Esophagus muscularis mucosa (tissue), 4 donors: ENCODE measurements at places on chromosomes 2 and 18. TPM values are rescaled to one million over a fixed set of nuclear protein-coding genes. Genes with fewer than 3 reads are reported as not detected.
A peak's percentile ranks its signal among the peaks of the same experiment; 100 is the strongest.

VIL1 gene
- not detected for total RNA-seq

GRCh38 chr2:196205881-196206435 is 34.6 kb upstream of the STK17B start:
- no peaks in the 10 kb centered on the region for H3K27me3 ChIP-seq
- H3K4me3 ChIP-seq: no peak overlapping the region
- no peak for DNase-seq

DNA sequence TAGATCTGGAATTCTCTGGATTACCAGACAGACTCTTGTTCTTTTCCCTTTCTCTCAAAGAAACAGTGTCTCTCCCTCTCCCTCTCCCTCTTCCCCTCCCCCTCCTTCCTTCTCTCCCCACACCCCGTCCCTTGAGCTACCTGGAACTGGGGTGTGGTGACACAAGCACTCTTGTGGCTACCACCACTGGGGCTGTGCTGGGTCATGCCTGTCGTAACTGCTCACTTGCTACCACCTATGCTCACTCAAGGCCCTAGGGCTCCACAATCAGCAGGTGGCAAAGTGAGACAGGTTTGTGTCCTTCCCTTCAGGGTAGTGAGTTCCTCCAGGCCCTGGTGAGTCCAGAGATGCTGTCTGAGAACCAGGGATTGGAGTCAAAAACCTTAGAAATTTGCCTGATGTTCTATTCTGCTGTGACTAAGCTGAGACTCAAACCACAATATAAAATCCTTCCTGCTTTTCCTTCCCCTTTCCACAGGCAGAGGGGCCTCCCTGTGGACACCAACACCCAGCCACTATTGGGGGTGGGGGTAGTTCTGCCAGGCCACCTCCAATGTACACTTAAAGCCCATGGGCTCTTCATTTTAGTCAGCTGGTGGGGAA is 70.8 kb downstream of the OXER1 start:
- no peak overlapping the region for H3K4me3 ChIP-seq
- no peaks in the 10 kb centered on the region for H3K27me3 ChIP-seq
- H3K27ac ChIP-seq: no peak overlapping the region

GRCh38 chr2:205858881-205859441 is 176.7 kb downstream of the NRP2 start:
- no peaks in the 10 kb centered on the region for H3K36me3 ChIP-seq
- no peak for DNase-seq
- peaks cover 7% of the 10 kb centered on the region for H3K4me1 ChIP-seq
- H3K27ac ChIP-seq: no peak overlapping the region

GRCh38 chr2:144086965-144087364 is 433.0 kb downstream of the ZEB2 start:
- no peaks in the 10 kb centered on the region for H3K27me3 ChIP-seq
- no peak overlapping the region for H3K4me3 ChIP-seq
- no peaks in the 10 kb centered on the region for H3K36me3 ChIP-seq
- H3K27ac ChIP-seq: no peak overlapping the region

TEKT4 gene
- total RNA-seq: not detected

GRCh38 chr2:230908595-230909191 is 16.3 kb downstream of the GPR55 start:
- H3K4me1 ChIP-seq: no peaks in the 10 kb centered on the region
- H3K27me3 ChIP-seq: no peaks in the 10 kb centered on the region
- no peak for DNase-seq
- peak overlapping the region; percentile 22 for H3K4me3 ChIP-seq

BMP10 gene
- not detected for total RNA-seq

CCDC150 gene
- 1.2 TPM for total RNA-seq

DNA sequence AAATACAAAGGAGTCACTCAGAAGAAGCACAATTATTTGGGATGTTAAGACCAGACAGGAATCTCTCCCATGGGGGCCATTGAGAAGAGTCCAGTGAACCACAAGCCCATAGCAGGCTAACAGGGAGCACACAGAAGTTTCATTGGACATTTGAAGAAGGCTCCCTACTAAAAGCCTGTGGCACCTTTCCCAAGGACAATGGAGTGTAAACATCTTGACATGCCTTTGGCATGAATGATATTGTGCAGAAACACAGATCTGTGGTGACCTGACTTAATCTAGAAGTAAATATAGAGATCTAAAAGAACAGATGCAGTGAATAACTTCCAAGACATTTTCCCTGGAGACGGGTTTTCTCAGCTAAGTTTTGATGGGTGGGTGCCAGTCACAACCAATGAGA is 221.5 kb downstream of the EPHA4 start:
- no peak overlapping the region for H3K4me3 ChIP-seq
- no peak for DNase-seq
- H3K36me3 ChIP-seq: no peaks in the 10 kb centered on the region
- H3K27ac ChIP-seq: no peak overlapping the region
- H3K4me1 ChIP-seq: peaks cover 10% of the 10 kb centered on the region

CCDC178 gene
- 1.7 TPM for total RNA-seq

TAF4B gene
- total RNA-seq: 14.1 TPM

DNA sequence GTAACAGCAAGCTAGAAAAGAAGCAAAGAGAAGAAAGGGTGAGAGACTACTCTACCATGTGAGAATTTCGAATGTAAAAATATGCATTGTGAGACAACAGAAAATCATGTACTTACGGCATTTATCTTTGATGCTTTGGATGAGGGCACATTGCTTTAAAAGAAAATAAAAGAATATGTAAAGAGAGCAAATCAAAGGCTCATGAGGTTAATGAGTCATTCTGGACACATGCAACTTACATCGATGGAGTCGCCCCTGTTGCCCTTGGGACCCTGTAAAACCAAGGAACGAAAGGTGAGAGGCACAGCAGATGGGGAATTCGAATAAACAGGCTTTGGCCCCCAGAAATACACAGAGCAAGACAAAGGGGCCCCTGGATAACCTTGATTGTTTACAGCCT is 69.0 kb downstream of the COL6A3 start:
- peaks cover 10% of the 10 kb centered on the region for H3K4me1 ChIP-seq
- no peak for DNase-seq
- H3K27me3 ChIP-seq: no peaks in the 10 kb centered on the region
- no peak overlapping the region for H3K4me3 ChIP-seq

DNA sequence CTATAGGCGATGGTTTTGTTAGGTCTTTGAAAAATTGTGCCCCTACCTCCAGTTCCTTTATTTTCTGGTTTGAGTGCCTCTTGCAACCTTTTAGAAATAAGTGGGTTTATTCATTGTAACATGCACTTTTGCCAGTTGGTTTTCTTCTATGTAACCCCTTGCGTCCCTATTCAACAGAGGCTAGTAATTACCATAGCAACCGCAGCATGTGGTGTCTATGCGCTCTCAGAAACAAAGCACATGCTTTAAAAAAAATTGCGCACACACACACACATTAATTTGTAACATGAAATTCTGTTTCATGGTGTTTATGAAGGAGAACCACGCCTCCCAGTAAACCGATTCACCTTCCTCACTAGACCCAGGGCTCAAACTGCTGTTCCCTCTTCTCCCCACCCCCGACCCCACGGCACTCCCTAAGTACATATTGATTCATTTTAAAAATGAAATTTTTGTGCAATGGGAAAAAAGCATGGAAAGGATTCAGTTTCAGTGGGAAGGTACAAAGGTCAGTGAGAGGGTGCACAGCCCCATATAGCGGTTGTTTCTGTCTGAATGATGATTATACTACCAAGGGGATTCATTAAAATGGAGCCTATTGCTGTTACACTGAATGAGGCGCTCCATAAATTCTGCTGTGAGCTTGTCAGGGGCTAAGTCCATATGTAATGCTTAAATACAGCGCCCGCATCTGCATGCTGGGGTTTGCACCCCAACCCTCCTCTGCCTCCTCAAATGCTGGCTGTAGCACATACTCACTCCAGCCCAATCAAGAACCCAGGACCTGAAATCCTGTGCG is 206.9 kb downstream of the ICOS start:
- DNase-seq: no peak
- no peak overlapping the region for H3K4me3 ChIP-seq
- H3K4me1 ChIP-seq: no peaks in the 10 kb centered on the region
- no peaks in the 10 kb centered on the region for H3K36me3 ChIP-seq
- no peaks in the 10 kb centered on the region for H3K27me3 ChIP-seq
- H3K27ac ChIP-seq: no peak overlapping the region

DNA sequence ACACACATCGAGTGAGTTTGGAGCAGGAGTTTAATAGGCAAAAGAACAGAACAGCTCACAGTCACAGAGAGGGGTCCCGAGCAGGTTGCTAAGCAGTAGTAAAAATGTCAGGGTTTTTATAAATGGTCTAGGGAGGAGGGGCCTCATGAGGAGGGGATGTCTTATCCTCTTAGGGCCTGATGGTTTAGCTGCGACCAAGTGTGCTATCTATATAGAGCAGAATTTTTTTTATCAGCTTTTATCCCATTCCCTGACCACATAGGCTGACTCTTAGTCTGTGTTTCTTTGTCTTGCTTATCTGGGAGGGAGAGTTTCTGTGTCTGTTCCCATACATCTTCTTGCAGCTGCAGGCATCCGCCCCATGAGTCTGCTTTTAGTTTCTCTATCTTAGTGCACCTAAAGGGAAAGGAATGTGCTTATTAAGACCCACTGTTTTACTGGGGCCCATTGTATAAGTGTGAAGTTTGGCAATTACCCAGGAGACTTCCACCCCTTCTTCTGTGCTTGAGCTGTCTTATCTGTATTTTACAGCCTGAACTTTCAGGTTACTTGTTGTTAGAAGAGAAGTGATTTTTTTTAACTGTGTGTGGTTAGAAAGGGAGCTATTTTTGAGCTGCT is 30.4 kb upstream of the GMCL1 start:
- peak overlapping the region; percentile 40 for H3K4me3 ChIP-seq
- H3K27ac ChIP-seq: peak overlapping the region; percentile 71
- no peaks in the 10 kb centered on the region for H3K27me3 ChIP-seq
- peak; percentile 80 for DNase-seq
- H3K4me1 ChIP-seq: peaks cover 5% of the 10 kb centered on the region

DNA sequence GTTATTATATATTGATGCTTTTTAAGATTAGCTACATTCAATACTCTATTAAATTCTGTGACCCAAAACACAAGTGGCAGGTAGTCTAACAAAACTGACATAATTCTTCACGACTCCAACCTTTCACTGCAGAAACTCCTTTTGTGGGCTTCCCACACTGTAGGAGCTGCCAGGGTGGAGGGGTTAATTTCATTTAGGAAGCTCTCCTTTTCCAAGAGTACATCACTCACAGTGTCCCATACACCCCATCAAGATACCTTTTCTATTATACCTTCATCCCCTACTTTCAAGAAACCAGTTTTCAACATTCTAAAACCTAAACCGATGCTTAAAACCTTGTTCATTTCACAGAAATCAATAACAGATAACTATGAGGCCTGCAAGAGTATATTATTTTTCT is 825 bp downstream of the THUMPD2 start:
- DNase-seq: no peak
- peak overlapping the region; percentile 82 for H3K27ac ChIP-seq

GRCh38 chr2:10530607-10531239 is 82.6 kb upstream of the ODC1 start:
- H3K4me1 ChIP-seq: no peaks in the 10 kb centered on the region
- H3K4me3 ChIP-seq: no peak overlapping the region
- DNase-seq: no peak
- H3K27me3 ChIP-seq: no peaks in the 10 kb centered on the region
- no peak overlapping the region for H3K27ac ChIP-seq

POTEE gene
- total RNA-seq: not detected

GRCh38 chr2:23545811-23546210 is 160.8 kb downstream of the KLHL29 start:
- peaks cover 11% of the 10 kb centered on the region for H3K4me1 ChIP-seq
- no peak overlapping the region for H3K4me3 ChIP-seq
- no peak for DNase-seq
- H3K36me3 ChIP-seq: no peaks in the 10 kb centered on the region
- no peaks in the 10 kb centered on the region for H3K27me3 ChIP-seq
- no peak overlapping the region for H3K27ac ChIP-seq

DNA sequence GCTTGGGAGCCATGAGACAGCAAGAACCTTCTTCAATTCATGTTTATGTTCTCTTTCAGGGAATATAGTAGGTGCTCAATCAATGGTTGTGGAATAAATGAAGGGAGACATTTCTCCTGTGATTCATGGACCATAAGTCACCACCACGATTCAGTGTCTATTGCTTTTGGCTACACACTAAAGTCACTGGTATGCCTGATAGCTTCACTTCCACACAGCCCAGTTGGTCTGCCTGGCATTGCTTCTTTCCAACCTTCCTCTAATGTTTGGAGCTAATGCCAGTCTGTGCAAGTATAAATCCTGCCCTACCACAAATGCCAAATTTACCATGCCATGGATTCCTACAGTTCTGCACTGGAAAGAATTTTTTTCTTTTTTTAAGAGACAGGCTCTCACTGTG is 1.3 kb upstream of the CXCR1 start:
- DNase-seq: no peak
- no peaks in the 10 kb centered on the region for H3K27me3 ChIP-seq
- H3K4me1 ChIP-seq: no peaks in the 10 kb centered on the region
- no peaks in the 10 kb centered on the region for H3K36me3 ChIP-seq
- H3K4me3 ChIP-seq: no peak overlapping the region

DNA sequence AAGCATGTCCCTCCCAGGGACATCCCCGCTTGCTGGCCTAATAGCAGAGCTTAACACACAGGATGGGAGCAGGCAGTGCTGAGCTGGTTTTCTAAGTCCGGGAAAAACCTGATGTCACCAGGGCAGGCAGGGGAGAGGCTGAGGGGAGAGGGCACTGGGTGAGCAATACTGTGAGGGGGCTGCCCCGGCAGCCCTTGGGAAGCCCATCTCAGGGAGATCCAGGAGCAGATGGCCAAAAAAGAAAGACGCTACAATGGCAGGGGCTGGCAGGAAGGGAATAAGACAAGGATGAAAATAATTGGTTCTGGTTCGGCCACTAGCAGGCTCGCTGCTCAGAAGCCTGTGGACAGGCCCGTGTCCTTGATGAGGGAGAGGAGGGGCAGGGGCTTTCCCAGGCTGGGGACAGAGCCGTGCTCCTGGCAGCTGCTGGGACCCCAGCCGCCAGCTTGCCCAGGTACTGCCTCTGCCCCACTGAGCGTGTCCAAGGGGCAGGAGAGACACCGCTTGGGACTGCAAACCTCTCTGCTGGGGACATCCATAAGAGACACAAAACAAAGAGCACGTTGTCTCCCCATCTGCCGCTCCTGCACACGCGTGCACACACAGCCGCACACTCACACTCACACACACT is 30.2 kb downstream of the SMAD7 start:
- DNase-seq: no peak
- no peaks in the 10 kb centered on the region for H3K27me3 ChIP-seq
- H3K4me1 ChIP-seq: peaks cover 44% of the 10 kb centered on the region
- no peak overlapping the region for H3K27ac ChIP-seq
- H3K36me3 ChIP-seq: peaks cover 26% of the 10 kb centered on the region

GCG gene
- not detected for total RNA-seq
